ENCODE measurements at places on chromosomes 1 and 21.

DNA sequence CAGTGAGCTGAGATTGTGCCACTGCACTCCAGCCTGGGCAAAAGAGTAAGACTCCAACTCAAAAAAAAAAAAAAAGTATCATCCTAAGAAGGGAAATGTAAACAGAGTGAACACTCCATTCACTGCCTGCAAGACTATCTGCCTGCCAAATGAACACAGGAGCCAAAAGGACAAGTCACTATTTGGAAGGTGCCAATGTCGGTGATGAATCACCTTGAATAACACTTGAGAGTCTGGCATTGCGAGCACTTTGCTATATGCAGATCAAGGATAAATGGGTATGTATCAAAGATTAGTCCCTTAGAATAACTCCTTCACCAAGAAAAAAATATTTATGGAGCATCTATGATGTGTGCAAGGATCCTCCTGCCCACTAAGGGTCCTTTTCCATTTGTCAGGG, 6.6 kb downstream of the UBR4 start:
- no peak for DNase-seq

DNA sequence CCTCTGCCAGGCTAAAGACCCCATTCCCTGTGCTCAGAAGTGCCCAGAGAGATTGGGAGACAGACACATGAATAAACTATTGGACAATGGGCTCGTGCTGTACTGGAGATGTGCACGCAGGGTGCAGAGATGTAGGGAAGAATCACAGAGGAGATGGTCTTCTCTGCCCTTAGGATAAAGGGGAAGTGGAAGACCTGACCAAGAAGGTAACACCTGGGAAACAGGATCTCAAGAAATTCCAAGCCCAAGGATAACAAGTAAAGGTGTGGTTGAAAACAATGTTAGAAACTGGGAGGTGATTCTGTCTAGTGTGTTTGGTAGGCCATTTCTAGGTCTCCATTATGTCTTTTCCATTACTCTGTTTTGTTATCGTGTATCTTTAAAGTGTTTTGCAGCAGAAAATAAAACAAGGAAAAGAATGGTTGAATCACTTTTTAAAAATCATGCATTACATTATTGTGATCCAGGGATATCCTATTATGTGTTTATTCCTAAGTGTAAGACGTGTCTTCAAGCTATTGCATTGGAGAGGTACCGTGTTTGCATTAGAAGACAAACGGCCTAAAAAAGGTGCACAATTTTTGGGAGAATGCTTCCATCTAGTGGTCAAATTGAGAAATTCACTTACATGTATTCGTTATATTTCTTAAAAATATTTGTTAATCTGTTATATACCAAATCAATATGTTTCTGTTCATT, 40.8 kb upstream of the KCTD3 start:
- no peak for DNase-seq

DNA sequence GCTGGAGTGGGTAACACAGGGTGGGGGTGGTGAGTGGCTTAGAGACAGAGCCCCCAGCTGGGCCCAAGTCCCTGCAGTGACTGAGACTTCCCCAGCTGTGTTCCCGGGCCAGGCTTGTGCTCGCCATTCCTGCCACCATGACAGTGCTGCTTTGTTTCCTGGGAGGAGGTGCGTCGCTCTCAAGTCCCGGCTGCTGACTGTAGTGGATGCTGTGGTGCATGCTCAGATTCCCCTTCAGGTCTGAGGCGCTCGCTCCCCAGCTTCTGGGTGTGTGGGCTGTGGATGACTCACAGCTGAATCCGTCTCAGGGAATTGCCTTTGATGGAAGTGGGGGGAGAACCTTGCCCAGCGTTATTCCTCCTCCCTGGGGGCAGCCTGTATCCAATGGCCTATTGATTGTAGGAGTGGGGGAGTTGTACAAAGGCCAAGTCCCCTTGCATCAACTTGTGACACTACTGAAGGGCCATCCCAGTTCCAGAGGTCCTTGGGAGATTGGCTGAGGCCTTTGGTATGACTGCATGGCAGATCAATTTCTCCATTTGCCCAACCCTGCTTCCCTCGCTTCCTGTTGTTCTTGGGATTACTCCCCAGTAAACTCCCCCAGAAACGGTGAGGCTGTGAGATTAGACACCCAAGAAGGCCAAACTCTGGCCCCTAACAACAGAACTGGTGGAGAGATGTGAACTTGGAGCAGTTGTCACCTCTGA, 17.8 kb upstream of the POU3F1 start:
- DNase-seq = no peak

GRCh38 chr1:40314721-40315238, 2.3 kb downstream of the COL9A2 start:
- peak; percentile 66 for DNase-seq

DNA sequence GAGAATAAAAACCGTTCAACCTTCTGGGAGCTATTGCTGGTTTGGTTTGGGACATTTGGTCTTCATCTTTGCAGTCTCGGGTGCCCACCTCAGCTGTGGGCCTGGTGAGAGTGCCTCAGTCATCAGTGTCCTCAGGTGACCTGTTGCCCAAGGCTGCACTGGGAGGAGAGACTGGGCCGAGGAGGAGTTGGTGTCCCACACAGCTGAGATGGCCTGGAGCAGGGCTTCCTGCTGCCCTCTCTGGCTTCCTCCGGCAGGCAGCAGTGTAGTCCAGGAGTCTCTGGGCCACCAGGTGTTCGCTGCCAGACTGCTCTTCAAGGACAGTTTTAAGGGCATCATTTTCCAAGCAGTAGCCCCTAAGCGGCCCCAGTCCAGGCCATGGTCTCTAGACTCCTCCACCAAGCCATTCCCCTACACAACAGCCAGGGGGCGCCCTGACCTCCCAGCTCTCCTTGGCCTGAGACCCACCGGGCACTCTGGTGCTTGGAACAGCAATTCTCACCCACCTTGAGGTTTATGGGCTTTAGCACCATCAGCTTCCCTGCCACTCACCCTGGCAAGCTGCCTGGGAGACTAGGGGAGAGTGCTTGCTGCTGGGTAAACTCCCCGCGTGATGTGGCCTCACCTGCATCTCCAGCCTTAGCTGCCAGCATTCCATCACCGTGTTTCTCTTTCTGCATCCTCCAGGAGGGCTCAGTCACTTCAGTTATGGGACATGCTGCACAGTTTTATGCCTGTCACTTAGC, 9.1 kb upstream of the SYTL1 start:
- DNase-seq = no peak

DNA sequence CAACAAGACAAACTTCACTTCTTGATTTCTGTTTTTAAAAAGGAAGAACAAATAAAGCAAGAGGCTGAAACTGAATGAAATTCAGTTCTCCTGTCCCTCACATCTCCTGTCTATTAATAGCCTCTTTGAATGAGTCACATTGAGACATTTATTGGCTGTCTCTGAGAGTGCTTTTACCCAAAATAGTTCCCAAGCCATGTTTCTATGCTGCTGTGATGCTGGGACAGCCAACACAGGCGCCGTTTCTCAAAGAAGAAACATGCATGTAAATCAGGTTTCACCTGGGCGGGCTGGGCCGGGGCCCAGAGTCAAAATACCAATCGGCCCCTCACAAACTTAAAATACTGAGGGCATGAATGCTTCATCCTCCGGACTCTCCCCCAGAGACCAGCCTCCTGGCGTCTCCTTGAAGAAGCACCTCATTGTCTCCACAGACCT, 105.2 kb downstream of the EDEM3 start:
- no peak for DNase-seq

DNA sequence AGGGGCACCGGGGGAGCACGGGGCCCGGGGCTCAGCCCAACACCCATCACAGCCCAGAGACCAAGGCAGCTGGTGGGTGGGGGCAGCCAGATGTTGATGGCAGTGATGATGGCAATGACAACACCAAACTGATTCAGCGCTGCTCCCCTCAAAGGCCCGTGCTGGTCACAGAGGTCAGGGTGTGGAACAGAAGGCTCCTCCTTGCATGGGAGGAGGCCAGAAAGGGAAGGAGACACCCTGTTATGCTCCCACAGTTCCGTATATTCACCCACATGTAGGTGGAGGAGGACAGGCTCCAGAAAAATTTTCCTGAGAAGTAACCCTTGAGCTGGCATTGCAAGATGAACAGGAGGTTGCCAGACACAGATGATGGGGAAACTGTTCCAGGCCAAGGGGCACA, 414 bp downstream of the GUCA2B start:
- no peak for DNase-seq

DNA sequence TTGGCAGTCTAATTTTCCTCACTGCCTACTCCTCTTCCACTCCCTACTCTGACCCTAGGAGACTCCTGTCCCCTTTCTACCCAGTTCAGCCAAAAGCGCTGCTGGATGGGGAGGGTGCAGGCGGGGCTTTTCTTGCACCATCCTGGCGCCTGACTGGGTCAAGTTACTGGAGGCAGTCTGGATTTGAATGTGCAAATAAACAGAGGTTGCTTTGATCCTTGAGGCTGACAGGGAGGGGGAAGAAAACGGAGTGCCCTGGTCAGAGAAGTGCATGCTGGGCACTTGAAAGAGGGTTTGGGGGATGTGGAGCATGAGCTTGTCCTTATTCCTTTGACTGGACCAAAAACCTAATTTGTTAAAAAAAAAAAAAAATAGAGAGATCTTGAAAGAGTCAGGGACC, 76.8 kb upstream of the SOX13 start:
- DNase-seq = no peak

Data from femur (tissue), 1 donor.